ENCODE measurements at places on chromosomes 2 and 18. TPM values are rescaled to one million over a fixed set of nuclear protein-coding genes. Genes with fewer than 3 reads are reported as not detected.
A peak's percentile ranks its signal among the peaks of the same experiment; 100 is the strongest.

GPR55 gene
- total RNA-seq, result 10.1 TPM

C1QL2 gene
- total RNA-seq, result not detected

GAL3ST2 gene
- total RNA-seq, result 1.4 TPM

DNA sequence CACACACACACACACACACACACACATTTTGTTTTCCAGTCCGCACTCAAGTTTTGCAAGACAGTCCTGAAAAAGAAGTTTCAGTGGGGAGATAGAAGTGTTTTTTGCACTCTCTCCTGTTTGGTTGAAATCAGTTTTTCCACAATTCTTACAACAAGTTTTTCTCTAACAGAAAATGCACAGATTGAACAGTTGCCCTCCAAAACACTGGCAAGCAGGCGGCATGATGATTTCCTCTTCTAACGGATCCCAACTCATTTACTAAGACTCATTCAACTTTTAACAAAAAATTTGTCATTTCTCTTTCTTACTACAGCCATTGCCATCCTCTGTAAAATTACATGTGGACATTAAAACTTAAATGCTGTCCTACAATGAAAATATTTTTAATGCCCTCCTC lies 117.6 kb upstream of the DTNA start:
- no peak for DNase-seq
- H3K4me1 ChIP-seq, result no peaks in the 10 kb centered on the region

DNA sequence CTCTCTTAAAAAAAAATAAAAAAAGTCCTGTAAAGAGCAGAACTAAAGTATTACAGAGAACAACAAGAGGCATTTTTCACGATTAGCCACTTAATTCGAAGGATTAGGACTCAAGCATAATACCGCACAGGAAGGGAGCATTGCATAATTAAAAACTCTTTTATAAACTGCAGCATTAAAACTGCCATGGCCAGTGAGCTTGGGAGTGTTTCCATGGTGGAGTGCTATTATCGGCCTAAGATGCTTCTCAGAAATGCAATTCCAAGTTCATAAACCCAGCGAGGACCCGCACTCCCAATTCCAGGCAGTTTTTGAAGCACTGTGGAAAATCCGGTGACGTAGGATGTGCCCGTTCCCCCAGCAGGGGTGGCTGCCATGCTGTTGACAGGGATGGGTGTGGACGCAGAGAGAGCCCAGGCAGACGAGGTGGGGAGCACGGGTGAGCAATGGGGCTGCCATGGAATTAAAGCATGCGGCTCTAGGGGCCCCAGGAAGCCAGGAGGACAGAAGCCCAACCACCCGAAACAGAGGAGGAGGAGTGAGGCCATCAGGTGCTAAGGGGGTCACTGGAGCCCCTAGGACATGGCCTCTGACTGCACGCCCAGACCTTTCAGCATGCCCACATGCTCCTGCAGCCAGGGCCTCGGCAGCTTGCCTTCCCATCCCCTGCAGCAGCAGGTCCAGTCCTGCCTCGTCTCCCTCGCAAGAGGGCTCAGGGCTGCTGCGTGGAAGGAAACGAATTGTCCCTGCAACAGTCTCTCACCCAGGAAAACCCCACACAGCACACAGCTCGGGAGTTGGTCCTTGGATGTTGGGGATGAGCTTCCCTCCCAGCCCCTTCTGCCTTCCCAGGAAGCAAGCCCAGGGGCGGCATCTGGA lies 233.4 kb downstream of the NDUFA10 start:
- H3K4me3 ChIP-seq, result no peak overlapping the region
- no peak for DNase-seq
- H3K4me1 ChIP-seq, result no peaks in the 10 kb centered on the region
- no peaks in the 10 kb centered on the region for H3K36me3 ChIP-seq
- H3K27me3 ChIP-seq, result peaks cover 20% of the 10 kb centered on the region
- no peak overlapping the region for H3K27ac ChIP-seq

DNA sequence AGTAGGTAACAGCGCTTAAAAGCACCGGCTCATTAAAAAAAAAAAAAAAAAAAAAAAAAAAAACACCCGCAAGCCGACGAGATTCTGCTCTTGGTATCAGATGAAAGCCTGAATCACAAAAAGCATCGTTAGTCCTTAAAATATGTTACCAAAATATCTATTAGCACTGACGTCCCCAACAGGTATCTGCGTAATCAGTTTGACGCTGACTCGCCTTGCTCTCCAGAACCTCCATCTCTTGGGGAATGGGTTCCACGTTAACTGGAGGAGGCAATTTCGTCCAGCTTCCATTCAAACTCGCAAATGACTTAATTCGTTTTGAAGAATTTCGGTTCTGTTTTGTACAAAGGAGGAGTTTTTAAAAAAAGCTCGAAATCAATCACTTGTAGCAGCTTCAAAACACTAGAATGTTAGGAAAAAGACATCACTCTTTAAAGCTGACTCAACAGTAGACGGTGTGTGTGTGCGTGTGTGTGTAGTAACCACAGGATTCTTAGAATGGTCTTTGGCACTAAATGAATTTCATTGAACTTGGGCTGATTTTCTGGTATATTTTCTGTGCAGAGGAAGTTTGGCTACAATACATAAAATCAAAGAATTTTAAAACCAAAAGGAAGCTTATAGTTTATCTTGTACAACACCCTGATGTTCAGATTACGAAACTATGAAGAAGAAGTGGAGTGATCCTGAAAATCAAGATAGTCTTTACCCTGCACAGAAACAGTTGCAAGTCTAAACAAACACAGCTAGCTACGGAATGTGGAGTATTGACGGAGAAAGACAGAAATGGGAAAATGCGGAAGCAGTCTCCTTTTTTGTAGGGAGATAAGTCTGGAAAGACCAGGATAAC lies 1.1 kb upstream of the PGAP1 start:
- DNase-seq, result peak; percentile 16
- H3K4me3 ChIP-seq, result peak overlapping the region; percentile 97
- peaks cover 18% of the 10 kb centered on the region for H3K4me1 ChIP-seq

DNA sequence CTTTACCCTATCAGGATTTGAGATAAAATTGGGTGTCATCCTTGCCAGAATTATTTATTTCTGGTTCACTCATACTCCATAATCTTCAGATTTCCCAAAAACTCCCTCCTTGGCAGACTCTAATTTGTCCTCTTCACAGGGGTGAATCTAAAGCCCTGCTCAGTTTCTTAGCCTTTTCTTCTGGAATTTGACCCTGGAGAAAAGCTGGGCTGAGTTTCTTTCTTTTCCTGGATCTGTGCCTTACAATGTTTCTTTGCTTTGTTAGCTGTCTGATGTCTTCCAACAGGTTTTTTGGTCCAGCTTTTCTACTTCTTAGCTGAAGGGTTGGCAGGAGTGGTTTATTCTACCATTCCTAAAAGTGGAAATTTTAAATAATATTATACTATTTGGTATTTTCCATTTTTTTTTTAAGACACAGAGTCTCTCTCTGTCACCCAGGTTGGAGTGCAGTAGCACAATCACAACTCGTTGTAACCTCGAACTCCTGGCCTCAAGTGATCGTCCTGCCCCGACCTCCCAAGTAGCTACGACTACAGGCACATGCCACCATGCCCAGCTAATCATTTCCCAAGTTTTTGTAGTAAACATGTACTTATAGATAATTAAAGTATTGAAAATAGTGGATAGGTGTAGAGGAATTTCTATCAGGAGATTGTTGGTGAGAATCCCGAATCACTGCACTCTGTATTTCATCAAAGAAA lies 138.4 kb upstream of the TWIST2 start:
- no peak overlapping the region for H3K4me3 ChIP-seq
- DNase-seq, result no peak
- H3K27me3 ChIP-seq, result no peaks in the 10 kb centered on the region
- H3K36me3 ChIP-seq, result no peaks in the 10 kb centered on the region
- no peaks in the 10 kb centered on the region for H3K4me1 ChIP-seq
- no peak overlapping the region for H3K27ac ChIP-seq

- no peaks in the 10 kb centered on the region for H3K27me3 ChIP-seq
- no peak overlapping the region for H3K4me3 ChIP-seq
- H3K27ac ChIP-seq, result no peak overlapping the region
- no peak for DNase-seq
- H3K36me3 ChIP-seq, result peaks cover 6% of the 10 kb centered on the region
These were observed 89.3 kb downstream of the PLEKHM3 start for GRCh38 chr2:207935991-207936370.

DNA sequence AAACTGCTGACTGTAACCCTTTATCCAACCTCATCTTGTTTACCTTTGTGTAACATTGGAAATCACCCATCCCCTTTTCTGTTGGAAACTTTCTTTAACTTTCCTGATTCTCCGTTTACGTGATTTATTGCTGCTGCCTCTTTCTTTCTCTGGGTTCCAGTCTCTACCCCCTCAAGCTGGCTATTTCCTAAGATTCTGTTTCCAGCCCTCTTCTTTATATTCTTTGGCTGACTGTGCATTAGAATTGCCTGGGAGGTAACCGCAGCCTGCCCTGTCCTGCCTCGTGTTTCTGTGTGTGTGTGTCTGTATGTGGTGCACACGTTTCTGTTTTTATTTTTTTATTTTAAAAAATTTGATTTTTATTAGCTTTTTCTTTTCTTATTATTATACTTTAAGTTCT lies 229.2 kb downstream of the PLCL1 start:
- H3K27me3 ChIP-seq, result no peaks in the 10 kb centered on the region
- H3K36me3 ChIP-seq, result no peaks in the 10 kb centered on the region
- no peaks in the 10 kb centered on the region for H3K4me1 ChIP-seq
- H3K4me3 ChIP-seq, result no peak overlapping the region

DNA sequence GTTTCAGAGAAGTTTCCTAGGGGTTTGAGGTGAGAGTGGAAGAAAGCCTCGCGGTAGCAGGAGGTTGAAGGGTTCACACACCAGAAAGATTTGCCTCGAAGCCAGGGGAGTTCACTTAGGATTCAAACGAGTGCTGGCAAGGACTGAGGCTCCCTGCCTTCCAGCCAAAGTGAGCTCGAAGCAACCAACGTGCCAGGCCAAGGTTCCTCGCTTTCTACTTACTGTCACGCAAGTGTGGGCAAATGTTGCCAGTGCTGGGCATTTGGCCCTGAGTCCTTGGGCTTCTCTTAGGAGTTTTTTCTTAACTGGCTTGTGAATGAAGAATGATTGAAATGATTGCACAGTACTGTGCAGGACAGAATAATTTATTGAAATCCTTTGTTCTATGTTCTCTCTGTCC lies 53.6 kb downstream of the TMEM178A start:
- H3K36me3 ChIP-seq, result no peaks in the 10 kb centered on the region
- no peak overlapping the region for H3K27ac ChIP-seq
- H3K4me1 ChIP-seq, result no peaks in the 10 kb centered on the region
- H3K27me3 ChIP-seq, result peaks cover 7% of the 10 kb centered on the region
- no peak for DNase-seq

DNA sequence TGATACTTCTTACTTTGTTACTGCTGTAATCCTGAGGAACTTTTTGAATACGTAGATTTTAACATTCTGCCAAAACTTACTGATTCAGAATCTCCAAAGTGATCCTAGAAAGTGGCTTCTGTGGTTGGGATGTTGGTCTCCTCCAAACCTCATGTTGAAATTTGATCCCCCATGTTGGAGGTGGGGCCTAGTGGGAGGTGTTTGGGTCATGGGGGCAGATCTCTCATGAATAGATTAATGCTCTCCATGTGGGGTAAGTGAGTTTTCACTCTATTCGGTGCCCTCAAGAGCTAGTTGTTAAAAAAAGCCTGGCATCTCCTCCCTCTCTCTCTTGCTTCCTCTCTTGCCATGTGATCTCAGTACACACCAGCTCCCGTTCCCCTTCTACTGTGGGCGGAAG lies 329.9 kb downstream of the HRH4 start:
- H3K27me3 ChIP-seq, result no peaks in the 10 kb centered on the region
- H3K27ac ChIP-seq, result no peak overlapping the region
- no peak for DNase-seq
- no peak overlapping the region for H3K4me3 ChIP-seq
- no peaks in the 10 kb centered on the region for H3K36me3 ChIP-seq
- H3K4me1 ChIP-seq, result no peaks in the 10 kb centered on the region

GRCh38 chr2:95076705-95077529 lies 44.7 kb downstream of the MRPS5 start:
- H3K4me1 ChIP-seq, result peaks cover 41% of the 10 kb centered on the region
- H3K36me3 ChIP-seq, result no peaks in the 10 kb centered on the region
- no peaks in the 10 kb centered on the region for H3K27me3 ChIP-seq
- H3K27ac ChIP-seq, result peak overlapping the region; percentile 79

- H3K4me3 ChIP-seq, result no peak overlapping the region
- DNase-seq, result no peak
- no peak overlapping the region for H3K27ac ChIP-seq
These were observed 1.4 kb upstream of the CAB39 start for GRCh38 chr2:230711224-230711623.

- H3K36me3 ChIP-seq, result peaks cover 25% of the 10 kb centered on the region
- H3K4me1 ChIP-seq, result no peaks in the 10 kb centered on the region
- H3K27ac ChIP-seq, result no peak overlapping the region
- H3K4me3 ChIP-seq, result no peak overlapping the region
These were observed 25.3 kb downstream of the FZD5 start for GRCh38 chr2:207744451-207744850.

GRCh38 chr2:100416935-100417710 lies at the start of gene CHST10:
CHST10 (minus strand) TSS chr2:100417668; CDS start chr2:100406675, 10,993 bp downstream.
- no peak within 1 kb of the TSS for H3K27ac ChIP-seq
- H3K36me3 ChIP-seq, result no peaks in the 10 kb centered on the region
- H3K4me3 ChIP-seq, result peak within 1 kb of the TSS; percentile 70
- no peaks in the 10 kb centered on the region for H3K27me3 ChIP-seq
- peak; percentile 18 for DNase-seq

DNA sequence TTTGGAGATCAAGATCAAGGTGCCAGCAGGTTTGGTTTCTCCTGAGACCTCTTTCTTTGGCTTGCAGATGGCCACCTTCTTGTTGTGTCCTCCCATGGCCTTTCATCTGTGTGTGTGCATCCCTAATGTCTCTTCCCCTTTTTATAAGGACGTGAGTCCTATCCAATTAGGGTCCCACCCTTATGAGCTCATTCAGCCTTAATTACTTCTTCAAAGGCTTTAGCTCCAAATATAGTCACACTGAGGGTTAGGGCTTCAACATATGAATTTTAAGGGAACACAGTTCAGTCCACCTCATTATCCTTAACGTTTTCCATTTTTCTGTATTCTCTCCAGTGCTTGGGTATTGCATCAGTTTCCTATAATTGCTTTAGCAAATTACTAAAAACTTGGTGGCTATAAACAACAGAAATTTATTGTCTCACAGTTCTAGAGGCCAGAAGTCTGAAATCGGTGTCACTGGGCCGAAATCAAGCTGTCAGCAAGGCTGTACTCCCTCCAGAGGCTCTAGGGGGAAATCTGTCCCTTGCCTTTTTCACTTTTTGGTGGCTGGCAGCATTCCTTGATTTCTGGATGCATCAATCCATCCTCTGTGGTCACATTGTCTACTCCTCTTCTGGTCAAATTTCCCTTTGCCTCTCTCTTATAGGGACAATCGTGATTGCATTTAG lies 34.1 kb downstream of the CDC42EP3 start:
- H3K4me1 ChIP-seq, result peaks cover 10% of the 10 kb centered on the region
- H3K27ac ChIP-seq, result no peak overlapping the region
- H3K27me3 ChIP-seq, result no peaks in the 10 kb centered on the region
- no peak overlapping the region for H3K4me3 ChIP-seq

GRCh38 chr18:6024745-6025248 lies 129.5 kb upstream of the TMEM200C start:
- no peaks in the 10 kb centered on the region for H3K4me1 ChIP-seq
- no peak for DNase-seq
- no peaks in the 10 kb centered on the region for H3K36me3 ChIP-seq
- H3K27me3 ChIP-seq, result no peaks in the 10 kb centered on the region

Measured in T-cell (primary cell).